ENCODE measurements at places on chromosomes 11 and 22.

DNA sequence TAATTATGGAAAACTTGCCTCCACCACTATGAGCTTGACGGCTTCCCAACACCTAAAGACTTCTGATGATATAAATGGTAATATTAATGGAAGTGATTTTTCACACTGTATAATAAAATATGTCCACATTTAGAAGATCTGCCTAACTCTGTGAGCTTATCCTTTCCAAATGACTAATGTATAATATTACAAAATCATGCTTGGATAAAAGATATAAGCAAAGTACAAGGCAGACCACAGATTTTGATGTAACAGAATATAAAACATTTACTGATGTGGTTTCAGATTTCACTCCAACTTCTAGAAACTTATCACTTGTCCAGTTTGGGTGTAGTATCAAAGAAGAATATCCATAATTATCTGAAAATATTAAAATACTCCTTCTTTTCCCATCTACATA, 36.9 kb downstream of the GALNT18 start:
- DNase-seq: no peak

DNA sequence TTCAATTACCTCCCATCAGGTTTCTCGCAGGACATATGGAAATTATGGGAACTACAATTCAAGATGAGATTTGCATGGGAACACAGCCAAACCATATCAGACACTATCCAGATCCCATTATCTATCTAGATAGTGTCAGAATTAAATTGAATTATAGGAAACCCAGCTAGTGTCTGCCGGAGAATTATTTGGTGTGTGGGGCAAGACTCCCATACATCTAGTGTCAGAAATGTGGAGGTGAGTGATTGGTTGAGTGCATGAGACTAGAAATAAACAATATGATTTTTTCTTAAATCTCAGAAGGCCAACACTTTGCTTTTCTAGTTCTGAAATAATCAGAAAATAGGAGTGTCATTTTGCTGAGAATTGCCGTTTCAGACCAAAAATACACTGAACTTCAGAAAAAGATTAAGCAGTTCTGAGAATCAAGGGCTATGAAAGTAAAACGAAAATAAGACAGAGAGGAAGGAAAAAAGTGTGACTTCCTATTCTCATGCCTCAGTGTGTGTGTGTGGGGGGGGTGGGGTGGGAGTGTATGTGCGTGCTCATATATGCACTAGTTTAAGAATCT, 21.3 kb downstream of the CASP12 start:
- no peak for DNase-seq

DNA sequence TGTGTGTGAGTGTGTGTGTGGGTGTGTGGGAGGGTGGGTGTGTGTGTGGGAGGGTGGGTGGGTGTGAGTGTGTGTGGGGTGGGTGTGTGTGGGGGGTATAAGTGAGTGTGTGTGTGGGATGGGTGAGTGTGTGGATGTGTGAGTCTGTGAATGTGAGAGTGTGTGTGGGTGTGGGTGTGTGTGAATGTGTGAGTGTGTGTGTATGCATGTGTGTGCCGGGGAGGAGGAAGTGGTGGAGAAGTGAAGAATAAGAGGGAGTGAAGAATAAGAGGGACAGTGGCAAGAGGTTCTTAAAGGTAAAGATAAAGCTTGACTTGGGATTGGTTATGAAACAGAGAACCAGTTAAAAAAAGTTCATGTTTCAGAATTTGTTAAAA, 54.0 kb downstream of the PRR5L start:
- no peak for DNase-seq

DNA sequence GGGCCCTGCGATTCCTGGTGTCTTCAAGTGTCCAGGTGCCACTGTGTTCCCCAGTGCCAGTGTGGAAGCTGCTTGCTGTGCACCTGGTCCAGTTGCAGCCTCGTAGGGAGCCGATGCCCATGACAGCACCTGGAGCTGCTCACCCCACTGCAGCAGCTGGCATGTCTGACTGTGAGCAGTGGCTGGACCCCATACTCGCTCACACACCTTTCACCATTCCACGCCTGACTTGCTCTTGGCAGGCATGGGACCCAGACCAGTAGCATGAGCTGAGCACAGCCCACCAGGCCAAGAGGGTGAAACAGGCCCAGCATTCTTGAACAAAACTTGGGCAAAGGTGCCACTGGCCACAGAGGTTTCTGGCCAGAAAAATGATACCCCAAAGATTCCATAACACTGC, 124.5 kb upstream of the THY1 start:
- DNase-seq: no peak

GRCh38 chr11:78868563-78868962, 293.9 kb upstream of the NARS2 start:
- DNase-seq: no peak

DNA sequence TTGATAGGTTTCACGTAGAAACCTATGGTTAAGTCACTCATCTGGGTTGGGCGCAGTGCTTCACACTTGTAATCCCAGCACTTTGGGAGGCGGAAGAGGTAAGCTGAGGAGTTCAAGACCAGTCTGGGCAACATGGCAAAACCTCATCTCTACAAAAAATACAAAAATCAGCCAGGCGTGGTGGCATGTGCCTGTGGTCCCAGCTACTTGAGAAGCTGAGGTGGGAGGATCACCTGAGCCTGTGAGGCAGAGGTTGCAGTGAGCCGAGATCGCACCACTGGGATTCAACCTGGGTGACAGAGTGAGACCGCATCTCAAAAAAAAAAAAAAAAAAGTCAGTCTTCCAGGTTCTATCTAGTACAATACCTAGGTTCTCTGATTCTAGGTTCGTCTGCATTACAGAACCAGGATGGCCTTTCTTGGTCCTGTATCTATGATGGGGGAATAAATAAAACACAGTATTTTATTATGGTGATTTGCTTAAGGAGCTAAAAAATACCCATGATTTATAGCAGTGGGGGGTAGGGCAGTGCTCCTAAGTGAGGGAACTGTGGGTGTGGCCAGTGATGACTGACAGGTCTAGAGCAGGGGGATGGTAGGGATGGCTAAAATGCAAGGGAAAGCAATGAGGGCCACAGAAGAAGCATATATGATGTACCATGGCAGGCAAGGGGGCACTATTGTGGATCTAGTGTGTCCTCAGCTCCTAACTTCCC, 65.5 kb upstream of the NUP160 start:
- no peak for DNase-seq

- DNase-seq: no peak
Measured at GRCh38 chr11:83306200-83307080, 20.3 kb upstream of the CCDC90B start.

- no peak for DNase-seq
Measured at GRCh38 chr22:35467681-35468434, 67.9 kb downstream of the MCM5 start.

DNA sequence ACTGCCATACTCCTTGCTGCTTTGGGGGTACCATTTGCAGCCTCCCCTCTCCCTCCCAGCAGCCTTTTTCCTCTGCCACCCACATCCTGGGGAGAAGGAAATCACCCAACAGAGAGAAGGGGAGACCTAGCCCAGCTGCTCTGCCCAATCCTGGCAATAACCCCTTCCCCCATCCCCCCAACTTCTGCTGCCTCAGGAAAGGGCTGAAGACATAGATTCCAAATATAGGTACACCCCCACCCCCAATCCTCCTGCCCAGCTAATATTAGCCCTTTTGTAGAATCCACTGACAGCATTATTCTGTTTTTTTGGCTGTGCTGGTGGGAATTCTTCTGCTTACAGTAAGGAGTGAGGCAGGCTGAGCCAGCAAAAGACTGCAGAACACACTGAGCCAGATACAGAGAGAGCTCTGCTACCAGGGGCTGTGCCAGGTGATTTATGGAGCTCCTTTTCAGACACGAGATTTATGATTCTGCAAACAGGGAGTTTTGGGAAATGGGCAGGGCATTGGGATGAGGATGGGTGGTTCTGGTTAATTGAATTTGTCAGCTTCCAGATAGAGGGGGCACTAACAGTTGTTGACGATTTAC, 164.0 kb downstream of the TENM4 start:
- DNase-seq: no peak

- no peak for DNase-seq
Measured at GRCh38 chr11:133160754-133161153, 371.5 kb downstream of the OPCML start.

GRCh38 chr11:8225589-8226036, 38.1 kb downstream of the LMO1 start:
- peak; percentile 11 for DNase-seq

DNA sequence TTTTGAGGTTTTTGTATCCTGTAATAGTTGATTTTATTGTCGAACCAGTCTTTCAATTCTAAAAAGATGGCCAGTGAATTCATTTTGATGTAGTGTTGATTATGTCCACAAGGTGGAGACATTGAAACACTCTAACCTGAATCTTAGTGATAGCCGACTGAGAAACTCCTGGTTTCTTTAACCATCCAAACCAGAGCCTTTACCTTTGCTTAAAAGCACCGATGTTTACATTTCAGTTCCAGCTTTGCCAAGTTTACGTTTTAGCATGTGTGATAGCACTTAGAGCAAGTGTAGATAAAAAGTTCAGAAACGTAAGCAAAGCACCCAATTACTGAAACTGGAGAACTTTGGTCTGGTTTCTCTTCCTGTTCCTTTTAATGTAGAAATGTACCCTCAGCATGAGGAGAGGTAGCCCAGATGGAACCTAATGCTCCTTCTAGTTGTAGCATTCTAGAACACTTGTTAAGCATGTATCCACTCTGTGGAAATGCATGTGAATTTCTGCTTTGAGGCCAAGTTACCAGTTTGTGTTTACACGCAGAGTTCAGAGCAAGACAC, 208.6 kb downstream of the DBX1 start:
- DNase-seq: peak; percentile 8

- no peak for DNase-seq
Measured at GRCh38 chr22:44220727-44221680, 40.3 kb downstream of the PARVG start.

DNA sequence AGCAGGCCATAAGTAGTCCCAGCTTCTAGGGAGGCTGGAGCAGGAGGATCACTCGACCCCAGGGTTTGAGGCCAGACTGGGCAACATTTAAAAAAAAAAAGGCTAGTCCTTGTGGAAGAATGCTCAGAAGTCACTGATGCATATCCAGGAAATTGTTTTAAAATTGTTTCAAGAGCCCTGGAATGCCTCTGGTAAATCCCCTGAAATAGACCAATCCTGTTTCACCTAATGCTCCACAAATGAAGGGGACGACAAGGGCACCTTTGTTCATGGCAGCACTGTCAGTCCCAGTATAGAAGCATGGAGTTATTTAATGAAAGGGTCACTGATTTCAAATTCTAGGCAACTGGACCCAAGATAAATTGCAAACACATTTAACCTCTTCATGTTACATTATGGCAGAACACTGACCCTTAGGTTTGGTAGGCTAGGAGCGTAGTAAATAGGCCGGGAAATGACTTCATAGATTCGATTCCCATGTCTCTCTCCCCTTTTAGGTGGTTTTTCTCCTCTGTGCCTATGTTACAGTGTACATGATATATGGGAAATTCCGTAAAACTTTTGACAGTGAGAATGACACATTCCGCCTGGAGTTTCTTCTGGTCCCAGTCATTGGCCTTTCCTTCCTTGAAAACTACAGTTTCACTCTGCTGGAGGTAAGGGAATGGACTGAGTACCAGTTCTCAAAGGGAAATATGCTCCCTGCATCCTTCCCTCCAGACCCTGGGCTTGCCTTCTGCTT, 11.4 kb downstream of the KDELR3 start:
- no peak for DNase-seq

DNA sequence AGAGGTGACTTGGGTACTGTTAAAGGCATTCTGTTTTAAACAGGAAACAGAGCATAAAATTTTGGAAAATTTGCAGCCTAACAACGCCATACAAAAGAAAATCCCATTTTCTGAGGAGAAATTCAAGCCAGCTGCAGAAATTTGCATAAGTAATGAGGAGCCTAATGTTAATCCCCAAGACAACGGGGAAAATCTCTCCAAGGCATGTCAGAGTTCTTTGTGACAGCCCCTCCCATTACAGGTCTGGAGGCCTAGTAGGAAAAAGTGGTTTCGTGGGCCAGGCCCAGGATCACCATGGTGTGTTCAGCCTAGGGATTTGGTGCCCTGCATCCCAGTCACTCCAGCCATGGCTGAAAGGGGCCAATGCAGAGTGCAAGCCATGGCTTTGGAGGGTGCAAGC, 1333.1 kb upstream of the TENM4 start:
- DNase-seq: no peak

- no peak for DNase-seq
Measured at GRCh38 chr11:62919476-62919875, 1.7 kb downstream of the CHRM1 start.

GRCh38 chr22:37147186-37147990, 2.3 kb downstream of the IL2RB start:
- no peak for DNase-seq

- DNase-seq: no peak
Measured at GRCh38 chr11:109326781-109327180, 95.2 kb upstream of the C11orf87 start.

GRCh38 chr11:102734650-102735049, 9.9 kb upstream of the MMP8 start:
- DNase-seq: no peak

DNA sequence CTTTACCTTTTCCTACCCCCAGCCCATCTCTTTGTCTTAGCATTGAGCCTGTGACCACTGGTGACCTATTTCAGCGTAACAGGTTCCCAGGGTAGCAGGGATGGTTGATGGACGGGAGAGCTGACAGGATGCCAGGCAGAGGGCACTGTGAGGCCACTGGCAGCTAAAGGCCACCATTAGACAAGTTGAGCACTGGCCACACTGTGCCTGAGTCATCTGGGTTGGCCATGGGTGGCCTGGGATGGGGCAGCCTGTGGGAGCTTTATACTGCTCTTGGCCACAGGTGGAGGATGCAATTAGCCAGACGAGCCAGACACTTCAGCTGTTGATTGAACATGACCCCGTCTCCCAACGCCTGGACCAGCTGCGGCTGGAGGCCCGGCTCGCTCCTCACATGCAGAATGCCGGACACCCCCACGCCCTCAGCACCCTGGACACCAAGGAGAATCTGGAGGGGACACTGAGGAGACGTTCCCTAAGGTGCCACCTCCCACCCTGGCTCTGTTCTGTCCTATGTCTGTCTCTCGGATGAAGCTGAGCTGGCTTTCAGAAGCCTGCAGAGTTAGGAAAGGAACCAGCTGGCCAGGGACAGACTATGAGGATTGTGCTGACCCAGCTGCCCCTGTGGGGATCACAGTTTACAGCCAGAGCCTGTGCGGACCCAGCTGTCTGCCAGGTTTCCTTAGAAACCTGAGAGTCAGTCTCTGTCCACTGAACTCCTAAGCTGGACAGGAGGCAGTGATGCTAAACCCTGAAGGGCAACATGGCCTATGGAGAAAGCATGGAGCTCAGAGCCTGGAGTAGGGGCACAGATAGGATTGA, 29.8 kb downstream of the PIK3IP1 start:
- DNase-seq: no peak

GRCh38 chr11:57322256-57323166, 2.2 kb downstream of the TNKS1BP1 start:
- DNase-seq: no peak

Data from AML-193 (cell line).